IPS DF 19.7 (cell line): ENCODE measurements at places on chromosomes 13 and 19.

GRCh38 chr13:44576351-44577235 is 463 bp upstream of the TSC22D1 start:
- no peak for DNase-seq

- no peak for DNase-seq
Measured at GRCh38 chr19:4831304-4831978, at the start of gene TICAM1. Gene TICAM1, minus strand, starts transcription at chr19:4831712. Its CDS starts 13,335 bp downstream, at chr19:4818377.

GRCh38 chr13:90776051-90776748 is 571.3 kb upstream of the MIR17HG start:
- DNase-seq = no peak

GRCh38 chr13:112770504-112770903 is 80.7 kb downstream of the ATP11A start:
- no peak for DNase-seq

- DNase-seq = no peak
Measured at GRCh38 chr13:48411147-48411794, 1.6 kb downstream of the LPAR6 start.

GRCh38 chr19:41599175-41599966 is 23.4 kb downstream of the CEACAM21 start:
- no peak for DNase-seq

- no peak for DNase-seq
Measured at GRCh38 chr19:48856921-48857320, 11.5 kb downstream of the PLEKHA4 start.

DNA sequence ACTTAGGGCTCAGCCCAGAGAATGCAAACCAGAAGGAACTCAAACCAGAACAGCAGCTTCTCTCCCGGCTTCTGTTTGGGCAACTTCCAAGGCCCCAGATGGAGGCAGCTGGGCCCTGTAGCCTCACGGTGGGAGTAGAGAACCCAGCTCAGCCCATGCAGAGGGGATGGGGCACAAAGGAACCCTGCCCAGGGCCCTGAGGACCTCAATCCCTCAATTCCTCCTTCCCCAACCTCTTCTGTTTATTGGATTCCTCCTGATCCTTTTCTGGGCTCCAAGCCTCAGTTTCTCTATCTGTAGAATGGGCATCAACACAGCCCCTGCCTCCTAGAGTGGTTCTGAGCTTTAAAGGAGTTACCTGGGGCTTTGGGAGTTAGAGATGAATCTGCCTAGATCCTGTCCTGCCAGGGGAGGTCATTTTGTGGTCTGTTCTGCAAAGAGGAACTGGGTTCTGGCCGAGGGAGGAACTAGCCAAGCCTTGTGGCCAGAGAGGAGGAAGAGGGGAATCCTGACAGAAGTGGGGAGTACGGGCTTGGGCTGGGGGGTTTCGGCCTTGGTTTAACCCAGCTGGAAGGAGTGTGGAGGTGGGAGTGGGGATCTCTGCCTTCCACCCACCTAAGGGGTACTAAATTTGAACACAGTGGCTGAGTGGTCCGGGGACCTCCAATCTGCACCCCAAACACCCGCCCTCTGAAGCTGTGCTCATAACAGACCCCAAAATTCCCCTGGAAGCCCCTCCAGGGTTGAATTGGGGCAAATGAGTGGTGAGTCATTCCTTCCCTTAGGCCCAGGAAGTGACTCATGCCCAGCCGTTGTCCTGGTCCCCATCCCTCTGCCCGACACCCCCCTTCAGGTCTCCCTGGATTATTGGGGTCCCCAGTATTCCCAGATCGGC is 2.7 kb downstream of the ADGRE5 start:
- DNase-seq = no peak

DNA sequence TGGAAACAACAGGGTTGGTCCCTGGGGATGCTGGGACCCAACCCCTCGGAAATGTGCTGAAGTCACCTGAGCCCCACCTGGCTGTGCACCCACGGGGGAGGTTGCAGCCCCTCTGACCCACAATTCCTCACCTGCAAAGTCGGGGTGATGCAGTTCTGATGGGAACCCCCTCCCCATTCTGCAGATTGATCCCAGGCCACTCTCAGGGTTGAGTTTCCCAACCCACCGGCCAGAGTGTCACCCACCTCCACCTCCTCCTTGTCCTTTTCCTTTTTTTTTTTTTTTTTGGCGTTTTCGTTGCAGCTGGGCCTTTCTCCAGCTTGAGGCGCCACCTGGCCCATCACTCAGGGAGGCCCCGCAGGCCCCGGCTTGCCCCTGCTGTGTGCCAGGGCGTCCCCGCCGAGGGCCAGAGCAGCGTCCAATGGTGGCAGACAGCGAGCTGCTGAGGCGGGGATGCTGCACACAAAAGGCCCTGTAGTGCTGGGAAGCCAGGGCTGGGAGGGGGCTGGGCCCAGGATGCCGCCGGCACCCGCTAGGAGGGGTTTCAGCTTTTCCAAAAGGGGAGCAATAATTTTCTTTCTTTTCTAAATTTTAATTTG is 4.6 kb downstream of the PIK3R2 start:
- DNase-seq = no peak

GRCh38 chr13:39378306-39378705 is 224.7 kb downstream of the LHFPL6 start:
- DNase-seq = no peak

- DNase-seq = no peak
Measured at GRCh38 chr13:36447501-36447900, 15.2 kb downstream of the CCNA1 start.

DNA sequence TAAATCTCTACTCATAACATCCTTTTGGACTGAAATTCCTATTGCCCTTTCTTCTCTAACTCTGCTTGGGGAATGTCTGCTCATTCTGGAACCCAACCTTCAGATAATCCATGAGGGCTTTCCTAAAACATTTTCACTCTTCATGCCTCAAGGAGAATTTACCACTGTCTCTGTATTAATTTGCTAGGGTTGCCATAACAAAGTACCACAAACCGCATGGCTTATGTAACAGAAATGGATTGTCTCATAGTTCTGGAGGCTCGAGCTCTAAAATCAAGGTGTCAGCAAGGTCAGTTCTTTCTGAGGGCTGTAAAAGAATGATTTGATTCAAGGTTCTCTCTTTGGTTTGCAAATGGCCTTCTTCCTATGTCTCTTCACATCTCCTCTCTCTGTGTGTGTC is 209.7 kb downstream of the LACC1 start:
- DNase-seq = no peak

DNA sequence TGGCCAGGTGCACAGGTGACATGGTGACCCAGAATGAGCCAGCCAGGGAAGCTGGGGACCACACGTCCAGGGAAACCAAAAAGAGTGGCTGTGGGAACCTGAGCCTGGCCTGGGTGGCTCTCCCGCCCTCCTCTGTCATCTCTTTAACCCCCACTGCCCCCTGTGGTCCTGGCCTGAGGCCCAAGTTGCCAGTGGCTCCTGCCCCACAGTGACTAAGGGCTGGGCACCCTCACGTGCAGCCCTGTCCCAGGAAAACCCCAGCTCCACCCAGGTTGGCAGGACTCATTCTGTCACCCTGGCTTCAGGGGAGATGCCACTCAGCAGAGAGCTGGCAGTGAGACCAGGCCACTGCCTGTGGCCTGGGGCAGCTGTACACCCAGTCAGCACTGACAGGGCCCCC is 30.6 kb upstream of the ISYNA1 start:
- DNase-seq = no peak

GRCh38 chr13:41465241-41465847 is 8.0 kb downstream of the RGCC start:
- DNase-seq = no peak

DNA sequence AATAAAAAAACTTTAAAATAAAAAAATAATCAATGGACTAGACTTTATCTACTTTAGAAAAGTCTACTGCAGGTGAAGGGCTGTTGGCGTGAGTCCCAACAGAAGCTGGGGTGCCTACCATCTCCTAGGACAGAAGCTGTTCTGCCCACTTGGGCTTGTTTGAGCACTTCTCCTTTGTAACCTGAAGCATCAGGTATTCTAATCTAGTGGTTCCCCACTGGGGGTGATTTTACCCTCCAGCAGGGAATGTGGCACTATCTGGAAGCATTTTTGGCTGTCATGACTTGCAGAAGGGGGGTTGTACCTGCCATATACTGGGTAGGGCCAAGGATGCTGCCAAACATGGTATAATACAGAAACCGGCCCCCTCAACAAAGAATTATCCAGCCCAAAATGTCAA is 16.2 kb upstream of the DOCK9 start:
- no peak for DNase-seq

- no peak for DNase-seq
Measured at GRCh38 chr19:10866495-10866894, 4.9 kb upstream of the CARM1 start.

DNA sequence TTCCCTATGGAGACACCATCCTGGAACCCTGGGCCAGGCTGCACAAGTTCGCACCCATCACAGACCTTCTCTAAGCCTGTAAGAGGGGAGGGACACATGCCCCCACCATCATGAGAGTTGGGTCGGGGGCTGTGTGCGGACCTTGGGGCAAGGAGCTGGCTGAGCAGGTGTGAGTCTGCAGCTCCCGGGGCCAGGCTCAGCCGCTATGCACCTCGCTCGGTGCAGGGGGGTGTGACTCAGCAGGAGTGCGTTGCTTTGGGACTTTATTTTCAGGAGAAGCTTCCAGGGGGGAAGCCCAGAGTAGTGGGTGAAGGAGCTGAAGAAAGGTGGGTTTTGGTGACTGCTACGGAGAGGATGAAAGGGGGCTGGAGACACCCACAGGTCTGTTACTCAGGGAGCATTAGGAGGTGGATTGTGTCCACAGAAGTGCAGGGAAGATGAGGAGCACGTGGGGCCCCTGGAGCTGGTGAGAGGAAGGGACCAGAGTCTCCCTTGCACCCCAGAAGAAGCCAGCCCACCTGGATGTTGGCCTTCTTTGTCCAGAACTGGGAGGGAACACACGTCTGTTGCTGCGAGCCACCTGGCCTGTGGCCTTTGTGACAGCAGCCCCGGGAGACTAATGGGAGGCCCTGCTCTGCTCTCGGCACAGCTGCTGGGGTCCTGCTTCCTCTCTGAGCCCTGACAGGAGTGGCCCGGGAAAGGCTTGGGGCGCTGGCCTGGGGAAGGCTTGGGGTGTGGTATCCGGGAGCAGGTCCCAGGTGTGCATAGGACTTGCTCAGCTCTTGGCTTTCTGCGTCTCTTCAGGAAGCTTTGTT is 162.6 kb downstream of the TEX29 start:
- no peak for DNase-seq

DNA sequence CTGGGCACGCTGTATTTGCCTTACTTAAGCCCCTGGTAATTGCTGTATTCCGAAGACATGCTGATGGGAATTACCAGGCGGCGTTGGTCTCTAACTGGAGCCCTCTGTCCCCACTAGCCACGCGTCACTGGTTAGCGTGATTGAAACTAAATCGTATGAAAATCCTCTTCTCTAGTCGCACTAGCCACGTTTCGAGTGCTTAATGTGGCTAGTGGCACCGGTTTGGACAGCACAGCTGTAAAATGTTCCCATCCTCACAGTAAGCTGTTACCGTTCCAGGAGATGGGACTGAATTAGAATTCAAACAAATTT is 676 bp downstream of the BRCA2 start:
- no peak for DNase-seq

GRCh38 chr19:46391296-46392251 is 21.8 kb downstream of the CCDC8 start:
- DNase-seq = no peak

- no peak for DNase-seq
Measured at GRCh38 chr19:49879243-49879963, 1.9 kb downstream of the TBC1D17 start.

DNA sequence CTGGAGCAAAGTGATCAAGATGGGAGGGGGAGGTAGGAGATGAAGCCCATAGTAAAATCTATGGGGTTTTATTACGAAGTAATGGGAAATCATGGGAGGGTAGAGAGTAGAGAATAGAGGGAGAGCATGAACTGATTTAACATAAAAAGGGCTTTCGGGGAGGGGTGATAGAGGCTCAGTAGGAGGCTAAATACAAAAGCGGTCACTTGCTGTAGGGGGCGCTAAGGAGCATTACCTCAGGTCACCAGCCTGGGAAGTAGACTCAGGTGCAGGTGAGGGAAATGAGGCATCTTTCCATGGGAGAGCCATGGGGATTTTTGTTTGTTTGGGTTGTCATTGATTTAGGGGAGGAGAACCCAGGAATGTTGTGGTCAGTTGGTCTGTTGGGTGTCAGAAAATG is 14.1 kb downstream of the KRTDAP start:
- DNase-seq = no peak

DNA sequence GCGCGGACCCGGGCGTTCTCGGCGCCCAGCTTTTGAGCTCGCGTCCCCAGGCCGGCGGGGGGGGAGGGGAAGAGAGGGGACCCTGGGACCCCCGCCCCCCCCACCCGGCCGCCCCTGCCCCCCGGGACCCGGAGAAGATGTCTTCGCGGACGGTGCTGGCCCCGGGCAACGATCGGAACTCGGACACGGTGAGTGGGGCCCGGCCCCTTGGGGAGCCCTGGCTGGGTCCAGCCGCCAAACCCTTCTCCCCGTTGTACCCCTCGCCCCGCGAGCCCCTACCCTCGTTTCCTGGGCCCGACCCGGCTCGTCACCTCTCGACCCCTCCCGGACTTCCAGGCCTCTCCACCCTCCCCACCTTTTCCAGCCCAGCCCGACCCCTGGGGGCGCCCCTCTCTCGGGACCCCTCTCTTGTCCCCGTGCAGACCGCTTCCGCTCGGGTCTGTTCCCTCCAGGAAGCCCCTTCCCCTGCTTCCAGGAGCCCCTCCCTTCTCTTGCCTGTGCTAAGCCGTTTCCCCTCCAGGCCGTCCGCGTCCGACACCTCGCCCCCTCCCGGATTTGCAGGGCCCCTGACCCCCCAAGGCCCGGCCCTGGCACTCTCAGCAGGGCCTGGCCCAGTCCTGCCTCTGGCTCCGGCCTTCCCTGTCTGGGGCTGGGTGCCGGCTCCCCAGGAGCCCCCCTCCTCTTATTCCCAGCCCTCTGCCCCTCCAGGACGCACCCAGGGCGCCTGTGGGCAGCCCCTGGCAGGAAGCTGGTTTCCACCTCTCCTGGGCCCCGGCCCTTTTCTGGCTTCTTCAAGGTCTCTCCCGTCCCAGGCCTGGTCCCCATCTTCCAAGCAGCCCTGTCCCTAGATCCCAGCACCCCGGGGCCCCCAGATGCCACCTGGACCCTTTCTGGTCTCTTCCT is 632 bp downstream of the MARK4 start:
- no peak for DNase-seq

DNA sequence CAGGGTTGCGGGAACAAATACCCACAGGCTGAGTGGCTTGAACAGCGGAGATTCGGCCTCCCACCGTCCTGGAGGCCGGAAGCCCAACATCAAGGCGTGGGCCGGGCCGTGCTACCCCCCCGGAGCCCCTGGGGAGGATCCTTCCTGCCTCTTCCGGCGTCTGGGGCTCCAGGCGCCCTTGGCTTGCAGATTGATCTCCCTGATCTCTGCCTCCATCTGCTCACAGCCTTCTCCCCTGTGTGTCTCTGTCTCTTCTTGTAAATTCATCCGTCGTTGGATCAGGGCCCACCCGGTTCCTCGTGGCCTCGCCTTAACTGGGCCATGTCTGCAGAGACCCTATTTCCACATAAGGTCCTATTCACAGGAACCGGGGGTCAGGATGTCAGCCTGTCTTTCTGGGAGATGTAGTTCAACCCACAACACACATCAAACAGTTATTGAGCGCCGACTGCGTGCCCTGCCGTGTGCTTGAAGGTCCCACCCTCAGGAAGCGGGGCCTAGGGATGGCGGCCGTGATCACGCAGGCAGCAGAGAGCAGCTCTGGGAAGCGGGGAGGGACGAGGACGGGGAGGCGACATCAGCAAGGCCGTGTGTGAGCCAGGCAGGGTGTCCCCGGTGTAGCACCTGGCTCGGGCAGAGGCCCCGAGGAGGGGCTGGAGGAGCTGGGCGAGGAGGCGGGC is 21.3 kb downstream of the HCN2 start:
- no peak for DNase-seq

- DNase-seq = no peak
Measured at GRCh38 chr13:97352815-97353214, 81.2 kb upstream of the RAP2A start.
